Activated T-cell treated with anti-CD3 and anti-CD28 coated beads for 48 hours (primary cell): ENCODE measurements at places on chromosomes 5 and 9.

DNA sequence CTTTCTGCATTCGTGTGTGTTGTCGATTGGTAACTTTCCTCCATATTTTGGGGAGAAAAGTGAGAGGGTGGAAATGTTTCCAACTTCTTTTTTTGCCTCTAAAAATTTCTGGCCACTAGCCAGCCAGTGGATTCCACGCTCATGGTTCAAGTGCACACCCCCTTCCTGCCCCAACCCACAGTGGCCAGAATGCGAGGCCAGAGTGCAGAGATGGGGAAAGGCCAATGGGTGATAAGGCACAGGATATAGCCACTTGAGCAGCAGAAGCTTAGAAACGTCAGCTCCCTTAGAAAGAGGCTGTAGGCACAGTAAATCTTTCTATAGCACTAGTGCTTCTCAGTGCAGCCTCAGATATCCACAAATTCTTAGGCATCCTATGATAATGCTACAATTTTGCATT, 75.8 kb upstream of the ADRB2 start:
- no peak for DNase-seq

GRCh38 chr5:122095158-122095557, 17.1 kb upstream of the LOX start:
- DNase-seq, result no peak

- DNase-seq, result no peak
Measured at GRCh38 chr5:149913436-149914419, 30.9 kb downstream of the PDE6A start.

- DNase-seq, result no peak
Measured at GRCh38 chr5:172717481-172718195, 53.4 kb downstream of the DUSP1 start.

DNA sequence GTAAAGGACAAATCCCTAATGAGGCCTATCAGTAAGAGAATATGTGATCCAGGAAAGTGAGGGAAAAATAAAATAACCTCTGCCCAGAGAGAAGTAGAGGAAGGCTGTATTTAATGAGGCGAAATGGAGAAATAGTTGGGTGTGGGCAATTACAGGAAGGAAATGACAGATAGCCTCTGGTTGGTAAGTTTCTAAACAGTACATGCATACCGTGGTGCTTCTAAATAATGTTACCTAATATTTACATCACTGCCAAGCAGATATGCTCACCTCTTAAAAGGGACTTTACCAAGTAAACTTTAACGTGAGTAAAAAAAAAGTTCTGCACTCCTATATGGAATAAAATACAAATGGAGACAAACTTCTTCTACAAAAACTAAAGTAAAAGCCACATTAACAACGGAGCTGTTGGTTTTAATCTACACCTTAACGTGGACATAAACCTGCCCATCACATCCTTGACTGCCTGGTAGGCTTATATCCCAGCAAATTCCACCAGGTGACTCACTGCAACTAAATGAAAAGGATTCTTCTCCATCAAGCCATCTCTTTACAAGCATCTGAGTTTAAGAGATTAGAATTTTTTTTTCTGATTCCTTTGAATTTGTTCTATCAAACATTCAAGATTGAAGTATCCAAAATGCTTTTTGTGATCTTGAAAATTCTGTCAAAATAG, 12.4 kb downstream of the NFIL3 start:
- no peak for DNase-seq
